ENCODE measurements at places on chromosomes 4 and X.
A peak's percentile ranks its signal among the peaks of the same experiment; 100 is the strongest.

- DNase-seq: no peak
Observed at GRCh38 chr4:154084864-154085263, 296.0 kb upstream of the SFRP2 start.

- no peak for DNase-seq
Observed at GRCh38 chr4:37279894-37280592, 35.5 kb downstream of the NWD2 start.

DNA sequence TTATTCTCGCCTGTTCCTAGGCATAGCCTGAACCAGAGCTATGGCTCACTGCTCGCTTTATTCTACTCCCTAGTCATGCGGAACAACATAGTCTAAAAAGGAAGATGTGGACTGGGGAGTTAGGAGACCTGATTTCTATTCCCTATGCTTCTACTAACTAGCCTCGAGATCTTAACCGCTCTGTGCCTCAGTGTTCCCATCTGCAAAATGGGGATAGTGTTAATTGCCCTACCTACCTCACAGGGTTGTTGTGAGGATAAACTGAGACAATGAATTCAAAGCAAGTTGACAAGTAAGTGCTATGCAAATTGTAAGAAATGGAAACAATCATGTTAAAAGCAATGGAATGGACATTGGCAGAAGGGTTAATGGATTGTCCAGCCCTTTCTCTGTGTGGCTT lies 102.1 kb downstream of the AKAP4 start:
- no peak for DNase-seq

DNA sequence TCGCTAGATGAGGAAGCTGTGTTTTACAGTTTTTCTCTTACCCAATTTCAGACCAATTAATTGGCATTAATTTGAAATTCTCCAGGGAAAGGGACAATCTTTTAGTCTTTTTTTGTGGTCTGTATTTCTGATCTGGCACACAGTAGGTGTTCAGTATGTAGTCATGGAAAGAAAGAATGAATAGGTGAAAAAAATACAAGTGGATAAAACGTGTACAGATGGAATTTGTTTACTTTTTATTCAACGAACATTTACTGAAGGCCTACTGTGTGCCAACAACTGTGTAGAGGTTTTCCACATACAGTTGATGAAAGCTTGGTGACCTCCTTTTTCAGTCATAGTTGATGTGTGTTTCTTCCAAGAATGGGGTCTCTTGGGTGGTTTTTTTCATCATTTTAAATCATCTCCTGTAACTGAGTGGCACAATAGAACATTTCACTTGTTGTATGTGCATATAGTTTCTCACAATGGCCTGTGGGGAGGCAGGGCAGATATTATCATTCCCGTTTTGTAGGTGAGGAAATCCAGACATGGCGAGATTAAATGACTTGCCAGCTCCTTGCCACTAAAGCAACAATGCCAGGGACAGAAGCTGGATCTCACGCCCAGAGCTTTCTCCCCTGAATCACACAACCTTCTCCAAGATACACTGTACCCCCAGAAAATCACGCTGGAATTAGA lies 102.4 kb downstream of the CEP135 start:
- DNase-seq: no peak

DNA sequence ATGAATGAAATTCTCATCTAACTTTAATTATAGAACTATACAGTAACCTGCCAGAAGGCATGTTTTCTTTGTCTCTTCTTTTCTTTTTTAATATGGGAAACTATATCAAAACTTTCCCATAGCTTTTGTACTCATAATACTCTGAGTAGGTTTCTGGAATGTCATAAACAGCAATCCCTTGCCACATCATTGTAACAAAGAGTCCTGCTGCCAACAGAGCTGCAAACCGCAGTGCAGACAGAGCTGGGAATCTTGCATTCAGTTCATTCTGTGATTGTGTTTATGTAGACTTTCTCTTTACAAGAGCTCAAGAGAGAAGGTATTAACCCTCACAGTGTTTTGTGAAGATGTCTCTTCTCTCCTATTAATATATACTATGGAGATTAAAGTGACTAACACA lies 304.4 kb upstream of the SLIT2 start:
- no peak for DNase-seq

- DNase-seq: no peak
Observed at GRCh38 chr4:600850-601515, 24.4 kb upstream of the PDE6B start.

DNA sequence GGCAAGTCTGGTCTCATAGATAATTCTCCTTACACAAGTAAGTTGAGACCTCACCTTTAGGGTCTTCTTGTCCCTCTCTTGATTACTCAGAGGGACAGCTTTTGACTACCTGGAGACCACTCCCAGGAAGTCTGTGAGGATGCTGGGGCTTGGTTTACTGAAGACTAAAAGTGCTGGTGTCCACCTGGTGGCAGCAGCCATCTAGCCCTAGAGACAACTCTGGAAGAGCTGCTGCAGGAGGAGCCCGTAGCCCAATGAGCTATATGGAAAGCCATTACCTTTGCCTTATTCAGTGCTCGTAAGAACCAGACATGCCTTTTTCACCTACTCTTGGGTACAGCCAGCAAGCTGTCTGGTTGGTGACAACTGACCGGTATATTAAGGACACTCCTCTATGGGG lies 7.3 kb downstream of the FGFBP2 start:
- no peak for DNase-seq

DNA sequence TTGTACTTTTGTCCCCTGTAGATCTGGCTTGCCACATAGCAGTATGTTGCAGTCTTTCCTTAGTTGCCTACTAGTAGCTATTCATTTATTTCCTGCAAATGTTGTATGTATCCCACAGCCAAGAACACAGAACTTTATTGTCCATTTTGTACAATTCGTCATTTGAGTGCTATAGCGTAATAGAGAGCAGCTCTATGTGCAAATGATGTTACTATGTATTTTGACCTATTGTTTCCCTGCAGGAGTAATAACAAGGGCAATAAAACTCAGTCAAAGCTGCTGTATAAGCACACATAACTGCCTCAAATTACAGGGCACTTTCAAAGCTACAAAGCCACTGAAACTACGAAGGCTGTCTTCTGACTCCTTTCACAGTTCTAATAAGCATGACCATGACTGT lies 48.1 kb downstream of the NRK start:
- no peak for DNase-seq

GRCh38 chr4:101074326-101074725 lies 273.0 kb downstream of the PPP3CA start:
- DNase-seq: no peak

GRCh38 chrX:115642311-115642710 lies 81.3 kb downstream of the PLS3 start:
- DNase-seq: no peak

GRCh38 chr4:103012551-103012950 lies 7.0 kb downstream of the SLC9B1 start:
- no peak for DNase-seq

GRCh38 chr4:80361329-80361900 lies 25.9 kb downstream of the CFAP299 start:
- no peak for DNase-seq

DNA sequence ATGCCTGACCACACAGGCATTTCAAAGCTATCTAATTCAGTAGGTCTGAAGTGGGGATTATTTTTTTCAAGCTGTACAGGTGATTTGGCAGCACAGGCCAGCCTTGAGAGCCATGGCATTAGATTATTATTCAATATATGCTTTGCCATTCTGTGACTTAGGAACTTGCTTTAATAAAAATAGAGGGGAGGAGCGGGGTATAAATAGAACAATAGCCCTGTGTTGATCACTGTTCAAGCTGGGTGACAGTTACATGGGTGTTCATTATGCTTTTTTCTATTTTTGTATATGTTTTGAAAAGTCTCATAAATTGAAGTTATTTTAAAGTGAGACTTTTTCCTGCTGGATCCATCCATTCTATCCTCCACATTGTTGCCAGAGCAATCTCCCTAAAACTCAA lies 20.3 kb downstream of the HUWE1 start:
- no peak for DNase-seq

DNA sequence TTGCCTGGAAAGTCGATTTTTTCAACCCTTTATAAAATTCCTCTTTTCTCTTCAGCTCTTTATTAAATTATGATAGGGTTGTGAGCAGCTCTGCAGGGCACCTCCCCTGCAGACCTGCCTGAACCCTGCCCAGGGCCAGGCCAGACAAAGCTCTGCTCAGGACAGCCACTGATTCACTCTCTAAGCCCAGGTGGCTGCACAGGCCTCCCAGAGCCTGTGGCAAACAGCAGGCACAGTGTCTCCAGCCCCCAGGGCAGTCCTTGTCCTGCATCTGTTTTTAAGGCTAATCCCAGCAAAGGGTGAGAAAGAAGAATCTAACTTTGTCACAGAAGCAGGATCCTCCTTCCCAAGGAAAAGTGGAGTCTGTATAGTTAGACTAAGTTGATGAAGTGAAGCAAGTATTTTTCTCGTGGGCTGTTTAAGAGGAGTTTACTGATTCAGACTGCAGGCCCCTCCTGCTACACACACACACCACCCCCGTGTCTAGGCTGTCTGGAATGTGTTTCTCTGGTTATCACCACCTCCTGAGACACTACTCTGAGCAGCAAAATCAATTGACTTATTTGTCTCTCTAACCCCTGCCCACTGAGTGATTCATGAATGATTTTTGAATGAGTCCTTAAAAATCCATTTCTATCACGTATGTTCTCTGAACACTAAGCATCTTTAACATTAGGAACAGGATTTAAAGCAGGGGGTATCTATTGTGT lies 101.7 kb downstream of the CHIC2 start:
- no peak for DNase-seq

- no peak for DNase-seq
Observed at GRCh38 chr4:168796362-168797106, 213.5 kb downstream of the CBR4 start.

GRCh38 chr4:127521463-127521862 lies 111.3 kb upstream of the INTU start:
- DNase-seq: no peak

GRCh38 chr4:7638489-7638888 lies 203.8 kb upstream of the PSAPL1 start:
- no peak for DNase-seq

- DNase-seq: no peak
Observed at GRCh38 chr4:3688018-3688998, 77.9 kb upstream of the ADRA2C start.

GRCh38 chrX:50333308-50333707 lies 128.7 kb downstream of the CCNB3 start:
- DNase-seq: no peak

DNA sequence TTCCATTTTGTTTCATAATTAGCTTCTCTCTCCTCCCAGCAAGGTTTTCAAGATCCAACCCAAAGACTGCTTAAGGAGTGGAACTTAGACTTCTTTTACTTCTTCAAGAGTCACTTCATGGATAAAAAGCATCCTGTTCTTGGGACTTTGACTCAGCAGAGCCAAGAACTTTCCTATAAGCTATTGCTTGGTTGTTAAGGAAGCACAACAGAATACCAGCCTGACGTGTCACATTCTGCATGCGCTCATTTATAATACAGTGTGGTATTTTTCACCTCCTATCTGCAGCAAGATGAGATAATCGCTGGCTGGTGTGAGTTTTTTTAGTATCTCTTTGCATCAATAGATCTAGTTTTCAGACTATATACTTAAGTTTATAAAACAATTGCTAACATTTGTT lies 152.1 kb downstream of the PALLD start:
- no peak for DNase-seq

DNA sequence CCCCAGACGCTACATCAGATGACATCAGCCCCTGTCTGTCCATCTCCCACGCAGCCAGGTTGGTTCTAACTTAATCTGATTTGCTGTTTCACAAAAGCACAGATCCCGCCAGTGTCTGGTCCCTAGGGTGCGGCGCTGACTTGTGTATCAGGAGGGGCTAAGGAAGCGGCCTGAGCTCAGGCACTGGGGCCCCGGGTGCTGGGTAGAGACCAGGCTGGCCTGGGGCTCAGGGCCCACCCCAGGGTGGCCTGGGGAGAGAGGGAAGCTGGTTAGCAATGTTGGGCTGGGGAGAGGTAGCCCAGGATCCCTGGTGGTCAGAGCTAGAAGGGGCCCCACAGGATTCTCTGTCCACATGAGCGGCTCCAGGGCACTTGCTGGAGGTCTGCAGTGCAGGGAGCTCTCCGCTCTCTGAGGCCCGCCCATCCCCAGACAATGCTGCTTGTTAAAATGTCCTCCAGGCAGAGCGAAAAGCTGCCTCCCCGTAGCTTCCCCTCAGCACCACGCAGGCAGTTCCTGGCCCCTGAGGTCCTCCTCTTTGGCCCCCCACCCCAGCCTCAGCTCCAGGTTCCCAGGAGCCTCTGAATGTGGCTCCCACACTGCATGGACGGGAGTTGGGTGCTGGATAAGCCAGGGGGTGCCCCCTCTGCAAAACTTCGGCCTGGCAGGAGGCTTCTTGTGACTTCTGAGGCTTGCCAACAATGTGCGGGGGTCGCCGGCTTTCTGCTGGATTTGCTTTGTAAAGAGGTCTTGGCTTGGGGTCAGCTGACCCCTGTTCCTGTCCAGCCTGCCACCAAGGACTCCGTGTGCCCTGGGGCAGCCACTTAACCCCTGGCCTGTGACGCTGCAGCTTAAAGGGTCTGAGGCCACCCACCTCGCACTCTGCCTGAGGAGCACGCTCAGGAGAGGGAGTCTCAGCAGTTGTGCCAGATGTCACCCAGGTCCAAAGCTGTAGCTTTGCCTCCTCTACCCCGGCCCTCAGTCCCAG lies 112.9 kb downstream of the CPZ start:
- DNase-seq: no peak

- no peak for DNase-seq
Observed at GRCh38 chrX:129840344-129840743, 3.3 kb downstream of the ZDHHC9 start.

- peak; percentile 71 for DNase-seq
Observed at GRCh38 chrX:37825215-37825842, 22.0 kb downstream of the DYNLT3 start.

GRCh38 chr4:169132561-169133305 lies 122.7 kb upstream of the CBR4 start:
- no peak for DNase-seq

- DNase-seq: no peak
Observed at GRCh38 chrX:14920196-14920595, 47.0 kb downstream of the MOSPD2 start.

DNA sequence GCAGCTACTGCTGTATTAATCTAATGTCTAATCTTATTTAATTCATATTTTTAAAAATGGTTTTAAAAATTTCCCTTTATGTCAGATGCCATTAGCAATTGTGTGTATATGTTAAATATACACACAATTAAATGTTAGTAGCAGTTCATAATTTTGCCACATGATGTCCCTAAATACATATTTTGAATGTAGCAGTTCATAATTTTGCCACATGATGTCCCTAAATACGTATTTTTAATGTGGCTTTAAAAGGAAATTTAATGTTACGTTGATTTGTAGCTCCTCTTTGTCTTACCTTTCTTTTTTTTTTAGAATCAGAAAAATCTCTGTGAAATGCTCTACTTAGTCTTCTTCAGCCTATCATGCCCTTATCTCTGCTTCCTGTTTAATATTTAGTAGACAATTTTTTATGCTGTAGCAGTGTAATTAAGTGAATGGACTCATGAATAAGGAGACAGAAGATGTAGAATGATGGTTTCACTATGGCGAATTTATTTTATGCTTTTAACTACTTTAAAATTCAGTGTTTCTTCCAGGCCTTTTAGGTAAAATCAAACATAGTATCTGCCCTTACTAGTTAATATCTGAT lies 26.1 kb downstream of the RBM46 start:
- DNase-seq: no peak

All from activated CD8-positive, alpha-beta T cell treated with anti-CD3 and anti-CD28 coated beads, Interleukin-2, amount 10 ng/mL, durations not matched to agents 7 days and 5 days (primary cell).